ENCODE measurements at places on chromosomes 5 and 9.

DNA sequence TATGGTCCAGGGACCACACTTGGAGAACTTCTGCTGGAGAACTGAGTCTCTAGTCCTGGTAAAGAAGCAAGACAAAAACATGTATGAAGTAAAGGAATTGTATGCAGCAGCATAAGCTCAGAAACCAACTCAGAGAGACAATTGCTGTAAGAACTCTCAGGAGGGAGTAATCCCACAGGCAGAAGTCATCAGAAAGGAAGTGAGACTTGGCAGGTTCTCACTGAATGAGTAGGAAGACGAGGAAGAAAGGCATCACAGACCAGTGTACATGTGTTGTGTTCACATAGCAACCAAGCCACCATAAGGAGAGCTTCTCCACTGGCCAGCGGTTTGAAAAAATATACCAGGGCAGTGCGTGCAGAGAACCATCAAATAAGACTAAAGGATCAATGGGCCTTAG lies 57.9 kb upstream of the FST start:
- no peak for DNase-seq

- DNase-seq = no peak
Observed at GRCh38 chr5:74589204-74590056, 51.1 kb downstream of the ENC1 start.

DNA sequence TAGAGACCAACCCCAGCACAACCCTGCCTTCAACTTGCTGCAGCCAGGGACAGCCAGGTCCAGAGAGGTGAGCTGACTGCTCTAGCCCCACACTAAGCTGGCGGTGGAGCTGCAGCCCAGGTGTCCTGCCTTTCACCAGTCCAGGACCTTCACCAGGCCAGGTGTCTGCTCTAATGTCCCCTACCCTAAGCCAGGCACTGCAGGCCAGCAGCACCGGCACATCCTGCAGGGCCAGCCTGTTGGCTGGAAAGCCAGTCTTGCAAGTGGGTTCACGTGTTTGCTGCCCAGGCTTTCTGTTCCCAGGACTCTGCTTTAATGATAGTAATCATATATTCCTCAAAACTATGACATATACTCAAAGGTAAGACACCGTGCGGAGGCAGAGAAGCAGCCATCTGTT lies 5.5 kb downstream of the SHC3 start:
- DNase-seq = no peak

DNA sequence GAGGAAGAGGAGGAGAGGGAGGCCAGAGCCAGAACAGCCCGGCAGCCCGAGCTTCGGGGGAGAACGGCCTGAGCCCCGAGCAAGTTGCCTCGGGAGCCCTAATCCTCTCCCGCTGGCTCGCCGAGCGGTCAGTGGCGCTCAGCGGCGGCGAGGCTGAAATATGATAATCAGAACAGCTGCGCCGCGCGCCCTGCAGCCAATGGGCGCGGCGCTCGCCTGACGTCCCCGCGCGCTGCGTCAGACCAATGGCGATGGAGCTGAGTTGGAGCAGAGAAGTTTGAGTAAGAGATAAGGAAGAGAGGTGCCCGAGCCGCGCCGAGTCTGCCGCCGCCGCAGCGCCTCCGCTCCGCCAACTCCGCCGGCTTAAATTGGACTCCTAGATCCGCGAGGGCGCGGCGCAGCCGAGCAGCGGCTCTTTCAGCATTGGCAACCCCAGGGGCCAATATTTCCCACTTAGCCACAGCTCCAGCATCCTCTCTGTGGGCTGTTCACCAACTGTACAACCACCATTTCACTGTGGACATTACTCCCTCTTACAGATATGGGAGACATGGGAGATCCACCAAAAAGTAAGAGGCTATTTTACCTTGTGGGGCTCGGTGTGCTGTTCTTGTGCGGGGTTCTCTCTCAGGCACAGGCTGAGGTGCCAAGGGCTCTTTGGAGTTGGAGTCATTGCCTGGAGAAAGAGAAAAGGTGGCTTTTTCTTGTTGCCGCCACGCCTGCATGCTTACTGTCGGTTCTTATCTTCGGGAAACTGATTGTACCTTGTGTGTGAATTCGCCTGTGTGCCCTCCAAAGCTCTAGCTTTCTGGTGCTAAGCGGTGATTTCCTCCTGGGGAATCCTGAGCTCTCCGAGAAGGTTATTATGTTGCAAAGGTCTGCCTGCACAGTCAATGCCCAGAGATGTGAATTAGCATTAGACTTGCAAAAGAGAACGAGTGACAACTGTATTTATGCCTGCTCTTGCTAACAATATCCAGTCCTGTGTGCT lies at the start of gene ISL1:
Gene ISL1 (plus strand): TSS at position 318 of the 991 bp plus-strand sequence. CDS start 224 bp downstream, at position 542.
- no peak for DNase-seq

DNA sequence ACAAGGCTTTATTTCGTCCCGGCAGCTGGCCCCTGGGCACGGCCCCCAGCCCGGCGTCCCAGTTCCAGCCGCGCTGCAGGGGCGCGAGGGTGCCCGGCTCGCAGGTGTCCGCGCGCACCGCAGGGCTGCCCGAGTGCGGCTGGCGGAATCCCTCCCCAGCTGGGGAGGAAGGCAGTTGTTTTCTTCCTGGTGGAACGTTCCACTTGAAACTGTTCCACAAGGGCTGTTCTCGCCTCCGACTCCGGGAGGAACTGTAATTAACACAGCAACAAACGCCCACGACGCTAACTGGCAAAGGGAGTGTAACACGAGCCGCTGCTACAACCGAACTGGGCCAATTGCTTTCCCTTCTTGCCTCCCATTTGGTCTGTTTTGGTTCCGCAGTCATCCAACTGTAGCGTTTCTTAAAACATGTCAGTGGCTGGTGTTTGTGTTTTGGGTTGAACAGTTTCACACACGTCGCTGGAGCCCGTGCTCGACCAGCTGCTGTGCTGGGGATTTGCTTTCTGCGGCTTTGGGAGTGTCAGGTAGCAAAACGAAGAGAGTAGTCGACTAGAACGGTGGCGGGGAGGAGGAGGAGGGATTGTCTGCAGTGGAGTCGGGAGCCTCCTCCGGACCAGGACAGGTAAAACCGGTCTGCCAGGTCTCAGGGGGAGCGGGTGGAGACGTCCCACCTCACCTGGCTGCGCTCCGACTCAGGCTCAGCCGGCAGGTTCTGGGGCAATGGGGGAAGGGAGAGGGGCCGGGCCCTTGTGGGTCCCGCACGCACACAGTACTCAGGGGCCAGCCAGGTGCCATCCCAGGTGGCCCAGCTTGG lies 131.6 kb upstream of the NIPBL start:
- DNase-seq = no peak

- no peak for DNase-seq
Observed at GRCh38 chr5:9562141-9562540, 16.3 kb upstream of the SEMA5A start.

DNA sequence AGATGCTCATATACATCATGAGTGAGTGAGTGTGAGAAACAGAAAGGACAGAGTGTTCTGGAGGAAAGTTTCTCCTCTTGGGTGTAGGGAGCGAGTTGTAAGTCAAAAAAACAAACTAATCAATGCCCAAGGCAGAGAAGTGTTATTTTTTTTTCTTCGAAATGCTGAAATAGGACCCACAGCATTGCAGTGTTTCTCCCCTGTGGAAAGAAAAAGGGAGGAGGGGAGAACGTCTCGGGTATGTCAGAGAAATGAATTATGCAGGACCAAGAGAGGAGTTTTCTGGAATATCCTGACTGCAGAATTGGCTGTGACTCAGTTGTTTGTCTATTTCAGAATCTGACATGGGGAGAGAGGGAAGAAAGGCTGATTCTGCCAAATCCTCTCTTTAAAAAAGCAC lies 337.9 kb upstream of the RFX3 start:
- DNase-seq = no peak

DNA sequence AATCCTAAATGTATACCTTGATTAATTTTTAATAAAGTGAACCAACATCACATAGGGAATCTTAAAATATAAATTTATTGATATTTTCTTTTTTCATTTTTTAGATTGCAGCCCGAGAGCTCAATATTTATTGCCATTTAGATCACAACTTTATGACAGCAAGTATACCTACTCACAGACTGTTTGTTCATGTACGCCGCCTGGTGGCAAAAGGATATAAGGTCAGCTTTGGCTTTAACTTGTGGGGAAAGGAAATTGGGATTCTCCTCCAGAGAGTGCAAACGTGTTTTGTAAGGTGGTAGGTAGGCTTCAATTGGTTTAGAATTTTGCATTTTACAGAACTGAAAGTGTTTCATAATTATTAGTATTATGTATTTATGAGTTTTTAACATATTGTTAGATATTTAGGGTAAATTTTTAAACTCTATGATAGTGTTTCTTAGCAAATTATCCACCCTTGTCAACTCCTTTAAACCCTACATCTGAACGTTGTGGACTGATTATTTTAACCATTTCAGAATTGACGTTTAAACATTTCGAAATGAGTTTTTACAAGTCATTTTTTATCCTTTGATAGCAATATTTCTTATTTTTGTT lies 17.5 kb upstream of the DHFR start:
- no peak for DNase-seq
